ENCODE measurements at places on chromosomes 6 and 20.

GRCh38 chr20:19677336-19677735 lies 80.7 kb upstream of the RIN2 start:
- DNase-seq = no peak

GRCh38 chr6:129692467-129692866 lies 17.5 kb downstream of the ARHGAP18 start:
- no peak for DNase-seq

DNA sequence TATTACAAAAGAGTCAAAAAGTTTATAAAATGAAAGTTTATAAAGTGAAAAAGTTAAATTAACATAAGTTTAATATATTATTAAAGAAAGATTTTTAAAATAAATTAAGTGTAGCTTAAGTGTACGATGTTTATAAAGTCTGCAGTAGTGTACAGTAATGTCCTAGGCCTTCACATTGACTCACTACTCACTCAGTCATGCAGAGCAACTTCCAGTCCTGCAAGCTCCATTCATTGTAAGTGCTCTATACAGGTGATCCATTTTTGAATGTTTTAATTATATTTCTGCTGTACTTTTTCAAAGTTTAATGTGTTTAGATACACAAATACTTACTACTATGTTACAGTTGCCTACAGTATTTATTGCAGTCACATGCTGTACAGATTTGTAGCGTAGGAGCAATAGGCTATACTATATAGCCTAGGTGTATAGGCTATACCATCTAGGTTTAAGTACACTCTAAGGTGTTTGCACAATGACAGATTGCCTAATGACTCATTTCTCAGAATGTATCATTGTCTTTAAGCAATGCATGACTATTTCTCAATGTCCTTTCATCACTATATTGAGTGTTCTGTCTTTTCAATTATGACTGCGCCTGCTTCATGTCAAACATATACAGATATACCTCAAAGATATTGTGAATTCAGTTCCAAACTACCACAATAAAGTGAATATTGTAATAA lies 1110.3 kb upstream of the MAP3K7 start:
- DNase-seq = no peak

GRCh38 chr20:32967961-32968457 lies 36.2 kb downstream of the SUN5 start:
- DNase-seq = no peak

- DNase-seq = no peak
These were observed 24.9 kb downstream of the GTPBP2 start for GRCh38 chr6:43604174-43604573.

DNA sequence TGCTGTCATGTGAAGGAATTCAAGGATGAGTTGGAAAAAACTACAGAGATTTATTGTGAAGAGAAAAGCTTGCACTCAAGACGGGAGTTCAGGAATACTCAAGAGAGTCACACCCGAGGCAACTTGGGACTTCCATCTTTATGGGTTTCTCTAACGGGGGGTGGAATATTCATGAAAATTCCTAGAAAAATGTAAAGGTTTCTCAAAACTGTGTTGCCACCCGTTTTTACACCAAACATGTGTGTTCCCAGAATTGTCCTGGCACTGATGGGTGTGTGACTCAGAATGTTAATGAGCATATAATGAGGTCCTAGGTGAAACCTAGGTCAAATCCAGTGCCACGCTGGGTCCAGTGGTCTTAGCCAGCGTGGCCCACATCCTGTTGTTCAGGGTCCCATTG lies 381.5 kb downstream of the CDH26 start:
- DNase-seq = no peak

DNA sequence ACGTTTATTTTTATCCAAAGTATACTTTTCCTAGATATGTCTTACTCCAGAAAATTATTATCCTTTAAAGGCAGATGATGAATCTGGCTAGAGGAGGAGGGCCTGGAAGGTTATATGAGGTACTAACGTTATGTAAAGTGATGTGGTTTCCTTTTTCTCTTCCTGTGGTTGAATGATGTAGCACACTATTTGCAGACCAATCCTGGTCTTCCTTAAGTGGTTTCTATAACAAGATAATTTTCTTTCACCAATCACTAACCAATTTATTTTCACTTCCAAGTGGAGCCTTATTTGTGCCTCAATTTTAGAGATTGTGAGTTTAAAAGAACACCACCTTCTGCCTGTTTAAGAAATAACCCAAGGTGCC lies 154.6 kb upstream of the SOX4 start:
- no peak for DNase-seq

GRCh38 chr6:167683028-167683862 lies 143.5 kb upstream of the AFDN start:
- no peak for DNase-seq

DNA sequence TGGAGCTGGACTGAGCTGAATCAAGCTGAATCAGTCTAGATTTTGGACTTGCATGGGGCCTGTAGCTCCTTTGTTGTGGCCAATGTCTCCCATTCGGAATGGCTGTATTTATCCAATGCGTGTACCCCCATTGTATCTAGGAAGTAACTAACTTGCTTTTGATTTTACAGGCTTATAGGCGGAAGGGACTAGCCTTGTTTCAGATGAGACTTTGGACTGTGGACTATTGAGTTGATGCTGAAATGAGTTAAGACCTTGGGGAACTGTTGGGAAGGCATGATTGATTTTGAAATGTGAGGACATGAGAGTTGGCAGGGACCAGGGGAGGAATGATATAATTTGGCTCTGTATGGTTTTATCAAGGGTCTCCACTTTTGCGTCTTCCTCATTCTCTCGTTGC lies 3.0 kb upstream of the TMEM170B start:
- no peak for DNase-seq

DNA sequence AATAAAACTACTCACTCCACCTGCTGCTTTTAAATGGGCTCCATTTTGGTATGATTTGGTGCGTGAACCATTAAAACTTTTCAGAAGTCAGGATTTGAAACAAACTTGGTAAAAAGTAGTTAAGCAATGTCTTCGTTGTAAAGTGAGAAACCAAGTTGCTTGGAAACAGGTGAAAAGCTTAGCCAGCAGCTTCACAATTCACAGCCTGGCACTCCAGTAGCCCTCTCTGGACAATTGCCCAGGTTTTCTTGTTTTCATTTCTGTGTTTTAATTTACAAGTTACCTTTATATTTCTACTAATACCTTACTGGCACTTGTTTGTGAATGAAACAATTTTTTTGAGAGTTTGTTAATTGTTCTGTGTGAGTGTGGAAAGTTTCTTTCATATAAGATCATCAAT lies 12.8 kb downstream of the NT5E start:
- no peak for DNase-seq

DNA sequence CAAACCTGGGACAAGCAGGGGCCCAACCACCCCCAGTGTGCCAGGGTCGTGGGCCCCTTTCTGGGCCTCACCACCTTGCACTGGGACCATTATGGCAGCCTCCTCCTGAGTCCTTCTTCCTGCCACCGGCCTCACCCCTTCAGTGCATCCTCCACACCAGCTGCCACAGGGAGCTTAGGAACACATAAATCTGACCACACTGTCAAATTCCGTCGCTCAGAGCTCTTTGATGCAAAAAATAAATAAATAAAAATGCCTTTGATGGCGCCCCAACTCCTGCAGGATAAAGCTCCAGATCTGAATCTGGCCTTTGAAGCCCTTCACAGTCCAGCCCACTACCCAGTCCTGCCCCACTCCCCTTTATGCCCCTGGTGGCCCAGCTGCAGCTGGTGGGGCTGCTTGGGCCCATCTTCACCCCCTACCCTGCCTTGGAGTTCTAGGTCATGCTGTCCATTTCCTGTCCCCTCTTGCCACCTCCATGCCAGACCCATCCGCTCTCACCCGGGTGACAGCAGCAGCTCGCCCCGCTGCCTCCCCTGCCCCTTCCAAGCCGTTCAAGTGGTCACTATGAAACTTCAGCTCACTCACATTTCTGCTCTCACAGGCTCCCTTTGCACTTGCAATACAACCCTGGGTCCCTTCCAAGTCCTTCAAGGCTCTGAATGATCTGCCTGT lies 16.0 kb downstream of the MYH7B start:
- DNase-seq = no peak

DNA sequence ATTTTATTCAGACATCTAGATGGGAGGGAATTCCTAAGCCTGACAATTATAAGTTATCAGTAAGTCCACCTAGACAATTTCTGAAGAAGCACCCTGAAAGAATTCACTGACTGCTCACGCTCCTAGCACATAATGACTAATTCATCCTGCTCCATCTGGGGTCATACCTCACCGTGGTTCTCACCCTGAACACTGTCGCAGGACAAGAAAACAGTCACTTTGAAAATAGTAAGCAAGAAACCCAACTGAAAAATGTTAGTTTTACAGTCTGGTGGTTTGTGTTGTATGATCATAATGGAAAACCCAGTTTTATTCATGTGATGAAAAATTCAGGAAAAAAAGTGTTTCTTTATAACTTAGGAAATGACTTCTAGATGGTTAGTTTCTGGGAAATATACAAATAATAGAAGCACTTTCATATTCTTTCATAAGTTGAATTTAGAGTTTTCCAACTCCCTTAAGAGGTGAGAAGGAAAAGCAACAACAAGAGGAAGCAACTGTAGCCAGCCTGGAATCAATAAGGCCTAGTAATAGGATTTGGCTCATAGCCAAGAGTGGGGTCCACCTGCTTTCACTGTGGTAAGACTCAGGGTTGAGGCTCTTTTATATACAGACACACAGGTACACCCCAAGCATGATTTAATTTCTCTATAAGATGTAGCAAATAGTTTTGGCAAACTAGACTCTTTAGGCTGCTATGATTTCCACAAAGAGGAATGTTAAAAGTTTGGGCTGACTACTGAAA lies 94.1 kb downstream of the HIVEP2 start:
- DNase-seq = no peak

DNA sequence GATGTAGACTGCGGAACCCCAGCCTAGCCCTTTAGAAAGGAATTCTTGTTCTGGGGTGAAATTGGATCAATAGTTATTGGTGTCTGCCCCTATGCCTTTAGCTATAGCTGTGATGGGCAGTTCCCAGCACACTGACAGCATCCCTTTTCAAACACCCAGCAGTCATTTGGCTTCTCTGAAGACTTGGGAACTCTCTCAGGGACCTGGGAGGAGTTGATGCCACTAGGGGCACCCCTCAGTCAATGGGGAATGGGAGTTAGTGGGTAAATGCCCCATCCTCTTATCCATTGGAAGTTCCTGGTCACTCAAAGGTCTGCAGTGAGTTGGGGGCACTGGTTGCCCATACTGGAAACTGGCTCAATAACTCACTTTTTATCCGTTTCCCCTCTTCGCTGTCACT lies 31.6 kb upstream of the CSNK2A1 start:
- DNase-seq = no peak

DNA sequence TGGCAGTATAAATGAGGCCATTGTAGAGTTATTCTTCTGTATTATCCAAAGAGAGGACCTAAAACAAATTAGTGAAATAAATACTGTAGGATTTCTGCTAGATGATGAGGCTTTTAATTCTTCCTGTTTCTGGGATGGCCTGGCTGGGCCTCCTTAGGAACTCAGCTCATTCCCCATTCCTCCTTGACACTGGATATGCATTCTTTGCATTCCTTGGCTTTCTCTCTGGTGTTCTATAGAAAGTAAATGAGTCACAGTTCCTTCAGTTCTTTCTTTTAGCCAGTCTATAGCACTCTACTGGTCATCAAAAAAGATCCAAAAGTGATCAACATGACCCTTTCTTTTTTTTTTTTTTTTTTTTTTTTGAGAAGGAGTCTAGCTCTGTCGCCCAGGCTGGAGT lies 8.6 kb downstream of the OR10C1 start:
- DNase-seq = no peak

DNA sequence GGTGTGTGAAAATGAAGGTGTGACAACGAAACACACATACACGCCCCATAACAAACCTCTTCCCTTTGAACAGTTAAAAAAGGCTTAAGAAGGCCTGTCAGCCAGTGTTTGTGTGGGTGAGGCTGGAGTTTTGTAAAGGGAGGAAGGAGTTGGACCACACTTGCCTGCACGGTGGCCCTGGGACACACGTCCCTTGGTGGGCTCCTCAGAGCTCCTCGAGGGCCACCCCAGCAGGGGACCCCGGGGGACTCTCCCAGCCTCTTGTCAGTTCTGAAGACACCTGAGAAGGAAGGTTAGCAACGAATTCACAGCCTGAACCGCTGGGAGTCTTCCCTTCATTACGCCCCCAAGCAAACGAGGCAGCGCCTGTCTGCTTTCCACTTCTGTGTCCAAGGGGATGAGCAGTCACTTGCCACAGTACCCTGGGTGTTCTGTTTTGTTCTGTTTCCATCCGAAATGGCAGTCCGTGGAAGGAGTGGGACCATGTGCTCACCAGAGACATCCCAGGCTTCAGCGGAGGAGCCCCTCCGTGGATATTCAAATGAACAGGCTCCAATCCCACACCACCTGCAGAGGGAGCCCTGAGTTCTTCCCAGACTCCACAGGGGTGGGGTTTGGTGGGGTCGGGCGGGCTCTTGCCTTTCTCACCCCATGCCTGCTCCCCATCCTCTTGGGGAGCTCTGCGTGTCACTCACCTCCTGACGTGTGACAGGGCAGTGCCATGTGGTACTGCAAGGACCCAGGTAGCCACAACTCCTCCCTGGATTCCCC lies 68.6 kb downstream of the NRN1 start:
- DNase-seq = no peak

- no peak for DNase-seq
These were observed 164.1 kb upstream of the ECI2 start for GRCh38 chr6:4299476-4299875.

GRCh38 chr6:2558098-2558680 lies 192.5 kb downstream of the MYLK4 start:
- no peak for DNase-seq

GRCh38 chr6:144013486-144013909 lies 5.4 kb upstream of the PLAGL1 start:
- DNase-seq = peak; percentile 38

GRCh38 chr6:62976566-62976965 lies 234.7 kb upstream of the FKBP1C start:
- no peak for DNase-seq

GRCh38 chr20:32804022-32804715 lies 15.6 kb upstream of the MAPRE1 start:
- no peak for DNase-seq

DNA sequence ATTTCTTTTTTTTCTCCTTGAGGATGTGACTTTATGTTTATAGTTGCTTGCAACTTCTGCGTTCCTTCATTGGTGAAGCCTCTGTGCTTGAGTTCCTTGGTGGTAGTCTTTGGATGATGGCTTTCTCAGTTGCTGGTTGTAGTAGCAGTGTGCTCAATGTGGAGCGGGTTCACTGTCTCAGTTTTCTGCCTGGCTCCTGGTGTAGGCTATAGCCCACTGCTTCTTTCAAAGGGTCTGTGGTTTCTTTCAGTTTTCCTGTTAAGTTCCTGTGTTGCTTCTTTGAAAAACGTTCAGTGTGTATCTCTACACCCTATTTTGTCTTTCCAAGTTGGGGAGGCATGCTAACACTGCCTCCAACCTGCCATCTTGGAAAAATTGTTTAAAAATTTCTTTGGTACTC lies 33.9 kb upstream of the ZBTB24 start:
- no peak for DNase-seq

GRCh38 chr6:75922226-75922625 lies 150.2 kb downstream of the IMPG1 start:
- DNase-seq = no peak
